ENCODE measurements at places on chromosomes 12 and 14. TPM values are rescaled to one million over a fixed set of nuclear protein-coding genes. Genes with fewer than 3 reads are reported as not detected.

The SYT10 gene
- 5.7 TPM for total RNA-seq

The RPGRIP1 gene
- 1.6 TPM for total RNA-seq

The BATF gene
- total RNA-seq = not detected

The DHH gene
- not detected for total RNA-seq

The TDG gene
- 57.0 TPM for total RNA-seq

The ASIC1 gene
- 1.6 TPM for total RNA-seq

- no peaks in the 10 kb centered on the region for H3K27me3 ChIP-seq
- H3K4me1 ChIP-seq = no peaks in the 10 kb centered on the region
- no peaks in the 10 kb centered on the region for H3K36me3 ChIP-seq
- H3K4me3 ChIP-seq = no peak overlapping the region
- no peak for DNase-seq
- H3K27ac ChIP-seq = no peak overlapping the region
These were observed 139.7 kb downstream of the RIMBP2 start for GRCh38 chr12:130576371-130576816.

DNA sequence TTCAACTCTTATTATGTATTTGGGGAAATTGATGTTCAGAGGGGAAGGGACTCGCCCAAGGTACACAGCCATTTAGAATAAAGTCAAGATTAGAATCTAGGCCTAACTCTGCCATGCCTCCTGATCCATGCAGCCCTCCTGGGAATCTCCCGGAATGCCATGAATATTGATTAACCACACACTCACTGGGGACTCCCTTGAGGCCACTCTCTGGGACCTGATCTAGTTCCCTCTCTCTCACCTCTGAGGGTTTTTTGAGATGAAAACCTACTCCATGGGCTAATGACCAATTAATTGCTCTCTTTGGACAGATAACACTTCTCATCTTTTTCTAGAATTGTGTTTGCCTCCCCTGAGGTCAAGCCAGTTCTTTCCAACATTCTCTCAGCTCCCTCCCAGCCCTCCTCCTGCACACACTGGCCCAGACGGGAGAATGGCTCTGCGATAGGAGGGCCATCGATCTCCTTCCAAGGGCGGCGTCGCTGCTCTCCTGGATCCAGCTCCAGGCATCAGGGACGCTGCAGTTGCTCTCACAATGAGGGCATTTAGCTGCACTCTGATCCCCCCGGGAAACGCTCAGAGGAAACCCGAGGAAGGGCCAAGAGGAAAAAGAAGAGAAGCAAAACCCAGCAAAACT lies 22.6 kb downstream of the WSCD2 start:
- H3K27ac ChIP-seq = no peak overlapping the region
- H3K4me1 ChIP-seq = no peaks in the 10 kb centered on the region
- no peaks in the 10 kb centered on the region for H3K36me3 ChIP-seq
- H3K27me3 ChIP-seq = no peaks in the 10 kb centered on the region

GRCh38 chr14:104286496-104286895 lies 148.1 kb downstream of the KIF26A start:
- H3K4me3 ChIP-seq = no peak overlapping the region
- no peaks in the 10 kb centered on the region for H3K27me3 ChIP-seq
- no peak overlapping the region for H3K27ac ChIP-seq
- no peaks in the 10 kb centered on the region for H3K36me3 ChIP-seq

DNA sequence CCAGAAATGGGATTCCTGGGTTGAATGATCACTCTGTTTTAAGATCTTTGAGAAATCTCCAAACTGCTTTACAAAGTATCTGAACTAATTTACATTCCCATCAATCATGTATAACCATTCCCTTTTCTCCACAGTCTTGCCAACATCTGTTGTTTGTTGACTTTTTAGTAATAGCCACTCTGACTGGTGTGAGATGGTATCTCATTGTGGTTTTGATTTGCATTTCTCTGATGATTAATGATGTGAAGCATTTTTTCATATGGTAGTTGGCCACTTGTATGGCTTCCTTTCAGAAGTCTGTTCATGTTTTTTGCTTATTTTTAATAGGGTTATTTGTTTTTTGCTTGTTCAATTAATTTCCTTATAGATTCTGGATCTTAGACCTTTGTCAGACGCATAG lies 211.8 kb upstream of the AVPR1A start:
- DNase-seq = no peak
- H3K4me1 ChIP-seq = peaks cover 5% of the 10 kb centered on the region
- H3K27me3 ChIP-seq = no peaks in the 10 kb centered on the region
- no peaks in the 10 kb centered on the region for H3K36me3 ChIP-seq
- no peak overlapping the region for H3K27ac ChIP-seq

- H3K4me1 ChIP-seq = peaks cover 17% of the 10 kb centered on the region
- H3K4me3 ChIP-seq = peak overlapping the region; percentile 79
- H3K36me3 ChIP-seq = no peaks in the 10 kb centered on the region
- no peak for DNase-seq
These were observed 396 bp downstream of the NDUFA9 start for GRCh38 chr12:4649358-4649661.

- H3K4me1 ChIP-seq = no peaks in the 10 kb centered on the region
- H3K27me3 ChIP-seq = no peaks in the 10 kb centered on the region
- DNase-seq = no peak
- no peak overlapping the region for H3K4me3 ChIP-seq
These were observed 42.2 kb downstream of the FBXL14 start for GRCh38 chr12:1552171-1552570.

- H3K27ac ChIP-seq = no peak overlapping the region
- no peaks in the 10 kb centered on the region for H3K27me3 ChIP-seq
- no peaks in the 10 kb centered on the region for H3K36me3 ChIP-seq
- no peak overlapping the region for H3K4me3 ChIP-seq
- peak; percentile 65 for DNase-seq
These were observed 6.3 kb upstream of the NFE2 start for GRCh38 chr12:54306925-54307741.

- DNase-seq = peak; percentile 52
- no peak overlapping the region for H3K4me3 ChIP-seq
- H3K4me1 ChIP-seq = no peaks in the 10 kb centered on the region
- no peaks in the 10 kb centered on the region for H3K36me3 ChIP-seq
These were observed 186.7 kb upstream of the NEDD1 start for GRCh38 chr12:96720363-96720705.

- no peaks in the 10 kb centered on the region for H3K27me3 ChIP-seq
- no peaks in the 10 kb centered on the region for H3K36me3 ChIP-seq
- peaks cover 5% of the 10 kb centered on the region for H3K4me1 ChIP-seq
- no peak overlapping the region for H3K4me3 ChIP-seq
These were observed 151.6 kb upstream of the OR4E1 start for GRCh38 chr14:21825149-21825743.

GRCh38 chr12:8689681-8690080 lies 8.1 kb upstream of the RIMKLB start:
- H3K36me3 ChIP-seq = no peaks in the 10 kb centered on the region
- H3K4me3 ChIP-seq = no peak overlapping the region
- peak; percentile 47 for DNase-seq
- H3K27me3 ChIP-seq = no peaks in the 10 kb centered on the region

GRCh38 chr12:59059088-59059935 lies 139.0 kb upstream of the LRIG3 start:
- DNase-seq = no peak
- no peaks in the 10 kb centered on the region for H3K27me3 ChIP-seq
- H3K4me1 ChIP-seq = no peaks in the 10 kb centered on the region

DNA sequence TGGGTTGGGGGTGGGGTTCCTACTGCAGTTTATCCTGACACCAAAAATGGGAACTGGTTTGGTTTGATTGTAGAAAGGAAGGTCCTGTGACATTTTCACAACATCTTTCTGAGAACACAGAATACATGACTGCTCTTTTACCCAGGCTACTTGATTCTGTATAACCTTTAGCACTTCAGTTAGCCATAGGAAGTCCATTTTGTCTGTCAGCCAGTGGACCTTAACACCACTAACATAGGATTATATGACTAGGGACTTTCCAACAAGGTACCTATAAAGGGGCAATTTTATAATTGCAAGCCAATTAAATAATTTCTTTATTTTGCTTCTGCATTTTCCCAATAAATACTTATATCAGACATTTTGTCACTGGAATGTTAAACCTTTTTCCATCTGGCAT lies 489.2 kb upstream of the MIS18BP1 start:
- no peaks in the 10 kb centered on the region for H3K4me1 ChIP-seq
- DNase-seq = no peak
- no peaks in the 10 kb centered on the region for H3K27me3 ChIP-seq
- H3K4me3 ChIP-seq = no peak overlapping the region
- H3K36me3 ChIP-seq = no peaks in the 10 kb centered on the region

GRCh38 chr14:31270196-31270772 lies 62.7 kb upstream of the HECTD1 start:
- H3K27ac ChIP-seq = no peak overlapping the region
- no peaks in the 10 kb centered on the region for H3K27me3 ChIP-seq
- H3K4me3 ChIP-seq = no peak overlapping the region
- H3K36me3 ChIP-seq = peaks cover 17% of the 10 kb centered on the region
- peak; percentile 65 for DNase-seq

DNA sequence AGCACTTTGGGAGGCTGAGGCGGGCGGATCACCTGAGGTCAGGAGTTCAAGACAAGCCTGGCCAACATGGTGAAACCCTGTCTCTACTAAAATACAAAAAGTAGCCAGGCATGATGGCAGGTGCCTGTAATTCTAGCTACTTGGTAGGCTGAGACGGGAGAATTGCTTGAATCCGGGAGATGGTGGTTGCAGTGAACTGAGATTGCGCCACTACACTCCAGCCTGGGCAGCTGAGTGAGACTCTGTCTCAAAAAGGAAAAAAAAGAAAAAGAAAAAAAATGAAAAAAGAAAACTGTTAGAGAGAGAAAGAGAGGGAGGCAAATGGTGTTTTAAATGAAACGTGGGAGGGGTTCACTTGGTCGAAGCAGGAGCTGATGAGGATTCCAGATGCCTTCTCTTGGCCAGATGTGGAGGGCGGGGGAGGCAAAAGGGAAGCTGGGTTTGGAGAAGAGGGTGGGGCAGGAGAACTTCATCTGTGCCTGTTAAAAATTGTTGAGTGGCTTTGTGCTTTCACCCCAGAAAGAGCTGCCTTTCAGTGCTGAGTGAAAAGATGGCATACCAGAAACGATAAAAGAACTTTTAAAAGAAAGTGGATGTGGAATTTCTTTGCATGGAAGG lies 1.1 kb downstream of the EMP1 start:
- no peaks in the 10 kb centered on the region for H3K36me3 ChIP-seq
- peak; percentile 32 for DNase-seq
- H3K27me3 ChIP-seq = no peaks in the 10 kb centered on the region
